ENCODE measurements at places on chromosomes 4 and X.

DNA sequence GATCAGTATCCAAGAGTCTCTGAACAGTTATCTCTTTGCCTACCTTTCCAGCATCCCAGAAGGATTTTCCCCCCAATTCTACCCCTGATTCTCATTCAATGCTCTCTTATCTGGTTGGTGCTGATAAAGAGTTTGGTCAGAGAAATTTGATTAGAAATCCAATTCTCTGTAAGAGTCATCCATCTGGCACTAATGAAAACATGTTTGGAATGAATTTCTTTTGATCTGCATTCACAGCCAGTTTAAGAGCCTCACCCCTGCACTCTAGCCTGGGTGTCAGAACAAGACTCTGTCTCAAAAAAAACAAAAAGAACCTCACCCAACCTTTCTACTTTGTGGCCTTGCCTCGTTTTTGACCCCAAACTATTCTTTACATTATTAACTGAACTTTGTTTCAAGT is 122.1 kb downstream of the MANBA start:
- no peak for DNase-seq

GRCh38 chrX:111182997-111183396 is 87.0 kb downstream of the PAK3 start:
- no peak for DNase-seq

GRCh38 chr4:171117457-171117856 is 695.7 kb upstream of the GALNTL6 start:
- DNase-seq, result no peak

DNA sequence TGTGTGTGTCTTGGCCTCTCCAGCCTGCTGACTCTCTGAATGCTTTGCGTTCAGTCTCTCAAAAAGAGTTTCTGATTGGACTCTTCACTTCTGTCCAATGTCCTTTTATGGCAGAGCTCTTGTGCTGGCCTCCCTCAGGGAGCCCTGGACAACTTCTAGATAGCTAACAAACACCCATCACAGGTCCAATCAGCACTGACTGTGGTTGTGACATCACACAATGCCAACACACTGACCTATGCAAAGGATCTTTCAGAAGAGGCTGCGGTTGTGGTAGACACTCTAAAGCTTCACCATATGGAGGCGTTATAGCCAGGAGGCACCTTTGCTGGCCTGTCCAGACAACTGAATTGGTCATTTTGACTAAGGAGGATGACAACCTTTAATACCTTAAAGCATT is 53.8 kb upstream of the LSM6 start:
- DNase-seq, result no peak

GRCh38 chrX:77693594-77693993 is 92.4 kb downstream of the ATRX start:
- DNase-seq, result no peak

DNA sequence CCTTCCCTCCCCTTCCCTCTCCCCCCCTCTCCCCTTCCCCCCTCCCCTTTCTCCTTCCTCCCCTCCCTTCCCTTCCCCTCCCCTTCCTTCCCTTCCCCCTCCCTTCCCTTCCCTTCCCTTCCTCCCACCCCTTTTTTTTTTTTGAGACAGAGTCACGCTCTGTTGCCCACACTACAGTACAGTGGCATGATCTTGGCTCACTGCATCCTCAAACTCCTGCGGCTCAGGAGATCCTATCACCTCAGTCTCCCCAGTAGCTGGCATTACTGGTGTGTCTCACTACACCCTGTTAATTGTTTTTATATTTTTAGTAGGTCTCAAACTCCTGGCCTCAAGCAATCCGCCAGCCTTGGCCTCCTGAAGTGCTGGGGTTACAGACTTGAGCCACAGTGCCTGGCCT is 66.6 kb downstream of the TBC1D9 start:
- DNase-seq, result no peak

GRCh38 chr4:4913147-4913561 is 53.7 kb downstream of the MSX1 start:
- DNase-seq, result no peak

GRCh38 chr4:68693325-68694075 is 23.0 kb upstream of the UGT2B15 start:
- no peak for DNase-seq

- DNase-seq, result no peak
Observed at GRCh38 chrX:69185886-69186285, 20.6 kb upstream of the PJA1 start.

DNA sequence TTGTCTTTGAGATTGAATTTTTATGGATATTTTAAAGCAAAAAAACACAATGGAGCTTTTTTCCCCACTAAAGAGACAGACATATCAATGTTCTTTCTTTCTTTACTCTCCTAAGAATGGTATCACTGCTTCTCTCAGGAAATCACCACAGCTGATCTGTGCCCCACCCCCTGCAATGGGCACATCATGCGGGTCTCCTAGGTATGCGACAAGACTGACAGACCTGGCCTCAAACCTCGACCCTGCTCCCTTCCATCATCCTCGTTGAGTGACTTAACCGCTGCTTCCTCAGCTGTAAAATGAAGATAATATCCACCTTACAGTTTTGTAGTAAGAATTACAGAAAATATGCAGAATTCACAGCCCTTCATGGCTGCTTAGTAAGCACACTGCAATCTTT is 58.3 kb downstream of the LEF1 start:
- DNase-seq, result no peak

DNA sequence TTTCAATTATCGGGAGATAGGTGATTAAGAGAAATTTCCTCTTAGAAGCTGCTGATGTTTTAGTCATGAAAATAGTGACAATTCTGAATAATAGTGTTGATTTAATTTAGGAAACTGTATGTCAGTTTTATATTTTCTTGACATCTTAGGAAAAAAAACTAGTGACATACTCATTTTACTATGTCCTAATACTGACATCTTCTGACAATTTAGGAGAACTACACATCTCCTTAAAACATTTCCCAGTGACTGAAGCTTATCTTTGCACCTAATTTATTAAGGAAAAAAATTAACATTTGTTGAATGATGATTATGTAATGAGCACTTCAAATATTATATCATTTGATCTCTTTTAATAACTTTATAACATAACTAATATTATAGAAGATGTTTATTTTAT is 42.0 kb upstream of the RBMXL3 start:
- DNase-seq, result no peak

- DNase-seq, result no peak
Observed at GRCh38 chr4:73152893-73153292, 83.4 kb upstream of the COX18 start.

GRCh38 chrX:116490104-116490503 is 27.3 kb upstream of the CT83 start:
- no peak for DNase-seq

- no peak for DNase-seq
Observed at GRCh38 chr4:17788956-17789355, 7.5 kb upstream of the FAM184B start.

DNA sequence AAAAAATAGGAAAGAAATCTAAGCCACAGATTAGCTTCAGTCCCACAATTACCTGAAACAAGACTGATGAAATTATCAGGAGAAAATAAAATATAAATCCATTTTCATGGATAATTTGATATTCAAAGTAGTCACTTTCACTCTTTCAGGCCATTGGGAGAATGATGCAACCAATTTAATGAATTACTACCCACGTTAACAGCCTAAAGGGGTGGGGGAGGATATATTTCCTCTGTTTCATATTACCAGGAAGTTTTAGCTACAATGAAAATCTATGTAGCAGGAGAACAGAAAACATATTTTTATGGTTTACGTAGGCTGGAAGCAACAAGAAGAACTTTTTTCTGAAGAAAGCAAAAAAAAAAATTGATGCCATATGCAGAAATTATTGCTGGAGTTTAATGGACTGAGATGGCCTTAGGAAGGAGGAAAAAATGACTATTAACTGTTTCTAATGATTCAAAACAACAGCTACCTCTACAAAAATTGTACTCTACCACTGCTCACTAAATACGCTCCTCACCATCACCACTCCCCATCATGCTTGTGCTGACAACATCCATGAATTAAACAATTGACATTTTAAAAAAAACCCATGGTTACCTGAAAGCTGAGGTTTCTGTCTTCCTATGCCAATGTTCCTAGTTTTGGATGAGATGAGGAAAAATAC is 100.9 kb downstream of the CXXC4 start:
- DNase-seq, result no peak

DNA sequence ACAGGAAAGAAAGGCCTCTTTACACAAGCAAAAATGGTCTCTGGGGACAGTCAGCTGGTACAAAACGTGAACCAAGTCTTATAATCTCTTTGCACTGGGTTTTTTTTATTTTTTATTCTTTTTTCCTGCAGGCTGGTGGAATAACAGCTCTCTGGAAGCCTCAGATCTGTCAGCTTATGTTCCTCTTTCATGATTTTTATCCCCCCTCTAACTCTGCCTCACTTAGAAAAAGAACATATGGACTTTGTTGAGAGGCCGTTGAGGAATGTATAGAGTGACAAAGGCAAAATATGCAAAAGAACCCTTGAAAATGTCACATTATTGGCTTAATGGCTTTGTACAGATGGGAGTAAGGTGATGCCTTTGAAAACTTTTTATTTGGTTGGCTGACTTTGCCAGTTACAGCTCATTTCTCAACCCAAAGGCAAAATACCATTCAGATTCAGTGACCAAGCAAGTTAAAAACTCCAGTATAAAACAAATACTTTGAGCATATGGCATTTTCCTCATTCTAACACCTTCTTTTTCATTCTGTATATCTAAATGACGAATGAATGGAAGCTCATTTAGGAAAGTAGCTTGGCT is 111.1 kb downstream of the RNF150 start:
- DNase-seq, result no peak

- DNase-seq, result no peak
Observed at GRCh38 chrX:21382715-21383114, 8.5 kb downstream of the CNKSR2 start.

GRCh38 chr4:46266106-46266505 is 123.8 kb downstream of the GABRA2 start:
- no peak for DNase-seq

DNA sequence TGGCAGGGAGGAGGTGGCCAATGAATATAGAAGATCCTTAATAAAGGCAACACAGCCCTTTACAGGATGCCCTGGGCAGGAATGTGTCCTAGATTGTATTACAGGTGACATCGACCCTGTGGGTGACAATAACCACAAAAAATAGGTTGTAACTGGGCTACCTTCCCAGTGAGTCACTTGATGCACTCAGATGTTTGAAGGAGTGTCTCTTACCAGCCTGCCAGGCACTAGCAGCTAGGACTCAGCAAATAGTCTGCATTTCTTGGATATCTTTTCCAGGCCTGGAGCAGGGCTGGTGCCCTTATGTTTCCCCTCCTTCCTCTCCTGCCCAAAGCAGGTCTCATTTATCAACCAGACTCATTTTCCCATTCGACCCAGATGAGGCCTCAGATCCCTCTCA is 50.9 kb upstream of the TMEM164 start:
- no peak for DNase-seq

DNA sequence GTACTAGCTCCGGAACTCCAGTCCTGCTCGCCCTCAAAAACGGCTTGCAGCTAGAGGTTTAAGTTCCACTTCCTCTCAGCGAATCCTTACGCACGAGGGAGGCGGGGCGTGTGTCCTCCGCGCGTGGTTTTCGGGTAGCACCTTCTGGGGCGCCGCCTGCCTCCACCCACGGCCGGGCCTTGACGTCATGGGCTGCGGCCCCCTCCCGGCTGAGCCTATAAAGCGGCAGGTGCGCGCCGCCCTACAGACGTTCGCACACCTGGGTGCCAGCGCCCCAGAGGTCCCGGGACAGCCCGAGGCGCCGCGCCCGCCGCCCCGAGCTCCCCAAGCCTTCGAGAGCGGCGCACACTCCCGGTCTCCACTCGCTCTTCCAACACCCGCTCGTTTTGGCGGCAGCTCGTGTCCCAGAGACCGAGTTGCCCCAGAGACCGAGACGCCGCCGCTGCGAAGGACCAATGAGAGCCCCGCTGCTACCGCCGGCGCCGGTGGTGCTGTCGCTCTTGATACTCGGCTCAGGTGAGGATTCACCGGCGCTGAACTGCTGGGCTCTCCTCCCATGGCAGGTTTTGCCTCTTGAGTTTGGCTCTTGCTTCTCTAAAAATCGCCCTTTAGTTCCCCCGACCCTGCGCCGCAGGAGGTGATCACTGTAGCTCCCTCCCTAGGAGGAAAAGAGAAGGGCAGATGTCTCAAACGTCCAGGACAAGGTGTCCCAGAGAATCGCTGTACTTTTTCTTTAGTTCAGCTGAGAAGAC is at the start of gene AREG:
Gene AREG, plus strand, starts transcription at position 246 of the 752 bp plus-strand sequence. Its CDS starts 210 bp downstream, at position 456.
- no peak for DNase-seq

- no peak for DNase-seq
Observed at GRCh38 chr4:48081196-48081595, 52.9 kb downstream of the TXK start.

GRCh38 chrX:155056471-155056870 is 14.5 kb downstream of the CMC4 start:
- DNase-seq, result no peak

- DNase-seq, result no peak
Observed at GRCh38 chr4:1137063-1137776, 23.9 kb upstream of the RNF212 start.

DNA sequence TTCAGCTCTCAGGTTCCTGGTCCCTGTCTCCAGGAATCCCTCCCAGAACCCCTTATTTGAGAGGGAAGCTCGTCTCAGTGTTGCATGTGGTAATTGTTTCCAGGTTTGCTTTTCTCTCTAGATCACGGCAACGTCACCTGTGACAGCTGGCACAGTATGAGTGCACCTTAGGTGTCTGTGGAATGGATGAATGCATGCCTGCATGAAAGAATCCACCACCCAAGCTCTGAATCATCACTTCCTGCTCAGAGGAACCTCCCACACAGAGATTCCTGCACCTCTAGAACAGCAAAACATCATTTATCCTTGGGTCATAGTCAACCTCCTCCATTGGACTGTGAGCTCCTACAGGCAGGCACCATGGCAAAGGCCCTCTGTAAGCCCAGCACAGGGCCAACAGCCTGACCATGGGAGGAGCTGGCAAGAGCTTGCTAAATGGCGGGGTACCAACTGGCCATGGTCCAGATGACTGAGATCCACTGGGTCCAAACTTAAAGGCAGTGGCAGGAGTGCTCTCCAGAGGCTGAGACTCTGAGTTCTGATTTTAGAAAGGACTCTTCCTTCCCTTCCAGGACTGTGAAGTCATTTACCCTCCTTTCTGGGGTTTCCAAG is 116.2 kb downstream of the SLC2A9 start:
- peak; percentile 6 for DNase-seq

Data from amygdala (tissue), 56 donors.